Stimulated activated CD8-positive, alpha-beta memory T cell treated with anti-CD3 and anti-CD28 coated beads, Interleukin-4, amount 100 ng/mL, for 1 hour (primary cell): ENCODE measurements at places on chromosomes 2 and 18.

DNA sequence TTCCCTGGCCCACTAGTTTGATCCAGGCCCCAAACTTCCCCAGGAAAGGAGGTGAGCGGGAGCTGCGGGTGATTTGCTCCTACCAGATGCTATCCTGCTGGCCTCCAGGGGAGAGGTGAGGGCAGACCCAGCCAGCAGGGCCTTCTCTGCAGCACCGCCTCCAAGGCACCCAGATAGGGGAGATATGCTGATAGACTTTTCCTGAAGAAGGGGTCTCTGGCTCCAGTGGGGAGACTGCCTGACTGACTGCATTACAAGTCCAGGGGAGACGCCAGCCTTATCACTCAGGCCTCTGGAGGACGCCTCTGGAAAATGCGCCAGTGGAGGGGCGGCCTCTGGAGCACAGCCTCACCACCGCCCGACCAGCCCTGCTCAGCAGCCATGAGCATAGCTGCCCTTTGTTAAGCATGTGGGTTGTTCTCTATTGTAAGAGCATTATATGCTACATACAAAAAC, 60.6 kb upstream of the SMAD7 start:
- no peak for DNase-seq

DNA sequence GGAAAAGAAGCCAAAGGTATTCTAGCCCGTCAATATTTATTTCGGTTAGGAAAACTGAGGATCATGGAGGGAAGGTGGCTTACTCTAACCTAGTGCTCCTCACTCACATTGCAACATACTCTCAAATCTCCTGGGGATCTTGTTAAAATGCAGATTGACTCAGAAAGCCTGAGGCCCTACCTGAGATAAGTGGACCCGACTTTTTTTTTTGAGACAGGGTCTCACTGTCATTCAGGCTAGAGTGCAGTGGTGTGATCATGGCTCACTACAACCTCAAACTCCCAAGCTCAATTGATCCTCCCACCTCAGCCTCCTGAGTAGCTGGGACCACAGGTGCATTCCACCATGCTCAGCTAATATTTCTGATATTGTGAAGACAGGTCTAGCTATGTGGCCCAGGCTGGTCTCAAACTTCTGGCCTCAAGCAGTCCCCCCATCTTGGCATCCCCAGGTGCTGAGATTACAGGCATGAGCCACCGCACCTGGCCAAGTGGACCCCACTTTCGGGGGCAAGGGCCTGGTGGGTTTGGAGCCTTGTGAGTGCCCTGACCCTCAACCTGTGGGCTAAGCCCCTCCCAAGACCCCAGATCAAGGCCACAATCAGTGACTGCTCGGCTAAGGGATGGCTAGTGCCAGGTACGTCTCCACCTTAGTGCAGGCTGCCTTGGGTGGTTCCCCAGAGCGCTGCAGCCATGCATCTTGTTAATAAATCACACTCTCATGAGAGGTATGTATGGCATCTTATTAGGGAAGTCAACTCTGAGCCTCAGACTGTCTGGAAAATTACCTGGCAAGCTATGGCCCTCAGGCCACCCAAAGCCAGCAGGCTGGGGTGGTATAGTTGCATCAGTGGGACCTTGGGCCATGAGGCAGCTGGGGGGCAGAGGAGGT, 1.1 kb upstream of the NEURL3 start:
- DNase-seq, result no peak

DNA sequence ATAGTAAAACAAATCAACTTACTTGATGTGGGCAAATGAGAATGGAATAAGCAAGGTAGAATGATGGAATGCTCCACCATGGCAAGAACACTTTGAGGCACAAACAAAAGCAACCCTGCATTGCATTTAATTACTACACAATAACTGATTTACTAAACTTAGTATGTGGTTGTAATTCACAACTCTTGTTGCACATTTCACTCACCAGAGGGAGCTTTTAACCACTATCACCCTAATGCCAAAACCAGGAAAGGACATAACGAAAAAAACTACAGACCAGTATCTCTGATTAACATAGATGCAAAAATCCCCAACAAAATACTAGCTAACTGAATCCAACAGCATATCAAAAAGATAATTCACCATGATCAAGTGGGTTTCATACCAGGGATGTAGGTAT, 659.8 kb downstream of the CPS1 start:
- no peak for DNase-seq

- DNase-seq, result no peak
Measured at GRCh38 chr2:27916293-27916995, 25.9 kb downstream of the BABAM2 start.

- DNase-seq, result no peak
Measured at GRCh38 chr18:79940126-79940813, 11.2 kb downstream of the SLC66A2 start.

GRCh38 chr2:203918264-203918663, 18.3 kb upstream of the ICOS start:
- DNase-seq, result no peak
